Neural crest cell (in vitro differentiated cells): ENCODE measurements at places on chromosomes 2 and 18.
A peak's percentile ranks its signal among the peaks of the same experiment; 100 is the strongest.

DNA sequence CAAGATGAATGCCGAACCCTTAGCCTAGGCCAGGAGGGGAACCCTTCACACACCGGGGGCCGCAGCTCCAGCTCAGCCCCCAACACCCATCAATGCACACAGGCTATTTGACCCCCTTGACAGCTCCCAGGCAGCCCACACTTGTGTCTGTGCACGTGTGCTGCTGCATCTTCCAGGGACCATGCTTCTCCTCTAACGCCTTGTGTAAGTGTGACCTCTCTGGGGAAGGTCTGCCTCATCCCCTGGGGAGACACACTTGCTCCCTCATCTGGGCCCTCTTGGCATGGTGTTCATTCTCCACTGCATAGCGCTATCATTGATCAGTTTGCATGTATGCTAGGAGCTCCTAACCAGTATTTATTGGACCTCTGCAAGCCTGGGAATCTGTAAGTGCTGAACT lies 120.0 kb upstream of the FHL2 start:
- DNase-seq, result no peak

DNA sequence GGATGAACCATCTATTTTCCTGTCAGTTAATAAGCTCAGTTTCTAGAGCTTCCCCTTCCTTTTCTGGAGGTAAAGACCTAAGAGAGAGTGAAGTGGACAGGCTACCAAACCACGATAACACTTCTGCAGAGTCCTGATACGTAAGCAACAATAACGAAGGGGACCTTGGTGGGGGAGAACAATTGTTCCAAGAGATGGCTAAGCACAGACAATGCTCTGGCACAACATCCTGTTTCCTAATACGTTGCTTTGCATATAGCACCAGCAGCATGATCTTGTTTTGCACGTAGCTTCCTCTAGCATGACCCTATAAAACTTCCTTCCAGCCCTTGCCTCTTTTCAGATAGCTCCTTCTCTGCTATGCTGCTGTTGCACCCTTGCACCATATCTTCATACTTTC lies 247.3 kb downstream of the RAD51AP2 start:
- no peak for DNase-seq

GRCh38 chr2:142603759-142604158 lies 273.7 kb upstream of the KYNU start:
- DNase-seq, result no peak

GRCh38 chr2:151269798-151270568 lies 8.3 kb upstream of the RBM43 start:
- no peak for DNase-seq

DNA sequence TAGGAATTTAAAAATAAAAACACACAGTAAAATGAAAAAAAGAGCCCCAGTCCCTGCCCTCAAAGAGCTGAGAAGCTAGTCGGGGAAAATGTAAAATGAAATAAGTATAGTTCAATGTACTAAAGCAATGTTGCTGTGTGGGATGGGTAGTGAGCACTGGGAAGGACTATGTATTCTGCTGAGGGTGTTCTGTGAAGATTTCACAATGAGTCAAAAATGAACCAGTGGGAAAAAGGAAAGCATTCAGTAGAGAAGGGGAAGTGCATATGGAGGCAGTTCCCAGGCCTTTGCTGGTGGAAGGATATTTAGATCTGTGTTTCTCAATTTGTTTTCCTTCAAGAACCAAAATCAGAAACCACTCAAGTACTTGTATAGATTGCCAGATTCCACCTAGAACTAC lies 1094.7 kb upstream of the KLHL29 start:
- no peak for DNase-seq

DNA sequence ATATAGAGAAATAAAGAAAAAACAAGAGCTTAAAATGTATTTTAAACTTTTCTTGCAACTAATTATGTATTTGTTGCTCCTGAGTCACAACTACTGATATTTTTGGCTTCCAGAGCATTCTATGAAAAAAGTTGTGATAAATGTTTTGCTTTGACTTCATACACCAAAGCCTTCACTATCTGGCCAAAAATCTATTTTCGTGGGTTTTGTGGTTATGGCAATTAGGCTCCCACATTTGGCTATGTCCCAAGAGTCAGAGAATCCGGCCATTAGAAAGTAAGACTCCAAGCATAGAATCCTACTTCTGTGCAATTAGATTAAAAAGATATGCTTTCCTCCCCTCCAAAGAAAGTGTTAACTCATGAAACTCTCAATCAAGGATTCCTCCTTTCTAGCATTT lies 1456.1 kb upstream of the ACVR2A start:
- DNase-seq, result no peak

GRCh38 chr18:26405190-26405801 lies 143.1 kb downstream of the KCTD1 start:
- DNase-seq, result no peak

DNA sequence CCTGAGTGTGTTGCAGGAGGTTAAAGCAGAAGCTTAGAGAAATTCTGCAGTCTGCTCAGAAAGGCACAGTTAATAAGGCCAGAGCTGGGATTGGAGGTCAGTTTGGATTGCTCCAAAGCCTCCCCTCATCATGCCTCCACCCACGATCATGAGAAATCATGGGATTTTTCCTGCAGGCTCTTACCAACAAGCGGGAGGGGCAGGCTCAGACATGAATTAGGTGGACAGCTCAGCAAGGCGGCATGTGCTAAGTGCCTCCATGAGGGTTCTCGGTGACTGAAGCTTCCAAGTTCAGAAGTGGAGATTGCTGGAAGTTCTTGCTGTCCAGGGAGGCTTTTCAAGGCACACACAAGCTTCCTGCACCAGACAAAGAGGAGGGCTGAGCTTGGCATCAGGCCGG lies 163.8 kb downstream of the SETBP1 start:
- DNase-seq, result no peak

GRCh38 chr18:38368246-38368645 lies 802.6 kb upstream of the CELF4 start:
- DNase-seq, result no peak

DNA sequence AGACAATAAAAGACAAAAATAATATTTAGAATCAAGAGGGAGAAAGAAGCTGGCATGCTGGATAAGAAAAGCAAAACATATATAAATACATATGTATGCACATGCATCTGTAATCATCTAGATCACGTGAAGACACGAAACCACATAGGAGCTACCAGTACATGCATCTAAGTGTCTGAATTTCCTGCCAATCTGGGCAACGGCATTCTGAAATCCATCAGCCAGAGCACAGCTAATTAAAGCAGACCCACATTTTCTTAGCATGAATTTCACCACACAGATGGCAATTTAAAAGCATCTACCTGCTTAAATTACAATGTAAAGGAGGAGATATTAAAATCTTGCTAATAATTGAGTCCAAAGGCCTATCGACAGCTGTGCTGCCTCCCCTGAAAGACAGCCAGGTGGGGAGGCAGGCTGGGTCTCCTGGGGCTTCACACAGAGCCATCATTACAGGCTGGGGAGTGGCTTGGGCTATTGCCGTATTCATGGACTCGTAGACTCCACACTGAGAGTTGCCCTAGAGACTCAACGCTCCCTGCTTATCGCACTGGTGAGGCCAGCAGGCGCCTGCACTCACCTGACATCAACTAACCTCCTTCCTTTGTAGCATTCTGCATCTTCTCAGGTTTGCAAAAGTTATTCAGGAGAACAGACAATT lies 272.5 kb upstream of the PXDN start:
- no peak for DNase-seq

- DNase-seq, result no peak
Observed at GRCh38 chr2:172437419-172438341, 10.3 kb downstream of the ITGA6 start.

GRCh38 chr2:44533508-44533907 lies 171.8 kb downstream of the CAMKMT start:
- no peak for DNase-seq

- DNase-seq, result no peak
Observed at GRCh38 chr2:118250001-118250400, 161.7 kb downstream of the INSIG2 start.

DNA sequence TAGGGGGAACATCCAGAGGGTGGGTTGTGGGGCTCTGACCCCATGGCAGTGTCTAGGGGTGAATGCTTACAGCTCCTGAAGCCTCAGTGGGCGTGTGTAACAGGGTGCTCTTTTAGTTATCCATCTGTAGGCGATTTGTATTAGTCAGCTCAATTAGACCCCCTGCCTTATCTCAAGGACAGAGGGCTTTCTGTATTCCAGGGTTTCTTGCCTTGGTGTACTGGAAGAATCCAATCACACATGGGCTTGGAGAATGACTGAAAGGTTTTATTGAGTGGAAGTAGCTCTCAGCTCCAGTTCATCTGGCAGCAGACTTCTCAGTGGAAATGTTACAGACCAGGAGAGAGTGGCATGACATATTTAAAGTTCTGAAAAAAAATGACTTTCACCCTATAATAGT lies 334.0 kb upstream of the GCFC2 start:
- peak; percentile 2 for DNase-seq

DNA sequence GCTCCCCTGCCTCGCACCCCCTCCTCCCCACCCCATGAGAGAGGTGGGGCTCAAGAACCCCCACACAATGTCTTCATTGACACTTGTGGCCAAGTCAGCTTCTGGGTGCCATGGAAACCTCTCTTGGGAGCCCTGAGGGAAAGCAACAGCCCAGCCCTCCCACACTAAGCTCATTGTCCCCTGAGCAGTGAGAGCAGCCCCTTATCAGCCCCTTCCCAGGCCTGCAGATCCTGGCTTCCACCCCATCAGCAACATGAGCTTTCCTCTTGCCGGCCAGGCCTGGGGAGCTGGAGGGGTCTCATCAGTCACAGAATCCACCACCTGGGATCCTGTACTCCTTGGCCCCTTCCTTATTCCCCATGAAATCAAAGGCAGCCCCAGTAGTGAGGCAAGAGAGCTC lies 107.8 kb upstream of the ST3GAL5 start:
- DNase-seq, result peak; percentile 49

- no peak for DNase-seq
Observed at GRCh38 chr18:519019-519879, 18.7 kb upstream of the COLEC12 start.

GRCh38 chr2:16890081-16890480 lies 224.4 kb upstream of the CYRIA start:
- no peak for DNase-seq

DNA sequence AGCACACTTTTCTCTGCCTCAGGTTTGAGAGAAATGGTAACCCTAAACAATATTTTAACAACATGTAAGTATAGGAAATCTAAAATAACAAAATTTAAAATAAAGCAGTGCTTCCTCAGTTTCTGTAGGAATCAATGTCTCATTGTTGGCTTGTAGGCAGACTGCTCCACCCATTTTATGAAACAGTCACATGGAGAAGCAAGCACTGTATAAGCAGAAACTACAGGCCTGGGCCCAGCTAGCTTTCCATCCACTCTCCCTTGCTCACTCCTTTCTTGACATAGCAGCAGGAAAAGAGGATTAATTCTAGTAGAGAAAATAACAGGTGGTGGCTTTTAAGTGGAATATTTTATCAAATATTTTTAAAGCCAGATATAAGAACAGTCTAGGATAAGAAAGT lies 97.2 kb downstream of the PLEKHM3 start:
- no peak for DNase-seq

DNA sequence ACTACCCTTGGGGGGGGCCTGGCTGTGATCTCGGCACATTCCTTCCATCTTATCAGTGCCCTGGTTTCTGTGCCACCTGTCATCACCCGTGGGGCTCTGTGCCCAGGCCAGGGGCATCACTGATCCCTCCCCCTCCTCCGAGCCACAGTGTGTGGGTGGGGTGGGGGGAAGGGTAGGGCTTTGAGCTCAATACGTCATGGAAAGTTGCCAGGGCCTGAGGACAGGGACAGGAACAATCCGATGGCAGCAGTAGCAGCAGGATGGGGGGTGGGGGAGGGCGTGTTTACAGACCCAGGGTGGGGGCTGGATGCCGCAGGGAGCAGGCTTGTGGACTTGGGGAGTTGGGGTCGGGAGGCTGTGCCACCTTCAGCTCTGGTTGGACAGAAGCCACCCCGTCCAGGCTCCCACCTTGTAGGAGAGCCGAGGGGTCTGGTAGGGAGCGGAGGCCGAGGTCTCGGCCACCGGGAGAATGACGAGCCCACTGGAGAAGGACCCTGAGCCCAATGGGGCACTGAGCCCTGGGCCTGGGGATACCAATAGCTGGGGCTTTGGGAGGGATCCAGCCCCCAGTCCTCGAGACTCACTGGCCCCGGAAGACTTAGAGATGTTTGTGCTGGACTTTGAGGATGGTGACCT lies 3.5 kb downstream of the SLC4A3 start:
- no peak for DNase-seq

GRCh38 chr2:208366215-208367127 lies 40.1 kb upstream of the PTH2R start:
- DNase-seq, result no peak

GRCh38 chr2:22209545-22209944 lies 1085.8 kb downstream of the TDRD15 start:
- no peak for DNase-seq

DNA sequence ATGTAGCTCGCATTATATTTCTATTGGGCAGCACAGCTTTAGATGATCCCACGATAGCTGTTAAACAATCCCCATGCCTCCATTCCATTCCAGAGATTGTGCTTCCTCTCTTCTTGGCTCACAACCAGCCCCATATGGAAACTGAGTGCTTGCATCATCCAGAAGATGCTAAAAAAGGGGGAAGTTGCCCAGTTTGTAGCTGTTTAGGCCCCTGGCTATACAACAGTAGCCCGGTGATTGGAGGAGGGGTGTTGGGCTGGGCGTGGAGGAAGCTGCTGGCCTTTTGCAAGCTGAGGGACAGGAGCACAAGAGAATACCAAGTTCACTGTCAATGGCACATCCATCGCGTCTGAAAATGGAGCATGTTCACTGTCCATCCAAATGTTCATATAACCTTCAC lies 360.2 kb downstream of the ALK start:
- no peak for DNase-seq

DNA sequence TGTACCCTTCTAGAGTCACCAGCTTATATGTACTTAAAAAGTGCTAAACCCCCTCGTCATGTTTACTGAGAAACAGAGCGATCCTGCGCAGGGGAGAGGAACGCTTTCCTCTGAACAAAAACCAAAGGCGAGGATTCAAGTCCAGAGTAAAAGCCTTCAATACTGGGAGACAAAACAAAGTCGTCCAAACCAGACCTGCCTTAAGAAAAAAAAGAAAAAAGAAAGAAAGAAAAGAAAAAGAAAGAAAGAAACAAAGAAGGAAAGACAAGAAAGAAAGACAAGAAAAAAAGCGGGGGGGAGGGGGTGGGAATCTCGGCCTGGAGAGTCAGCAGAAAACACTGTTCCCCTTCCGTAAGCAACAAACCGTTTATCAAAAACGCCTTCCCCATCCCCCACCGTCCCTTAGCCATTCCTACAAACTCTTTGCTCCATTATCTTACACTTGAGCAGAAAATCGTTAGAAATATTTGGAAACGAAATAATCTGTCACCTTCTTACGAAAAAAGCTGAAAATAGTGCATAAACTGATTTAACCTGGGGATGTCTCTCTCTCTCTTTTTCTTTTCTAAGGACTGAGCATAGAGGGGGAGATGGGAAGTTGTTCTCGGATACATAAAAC lies 3.3 kb downstream of the PTGR3 start:
- no peak for DNase-seq

DNA sequence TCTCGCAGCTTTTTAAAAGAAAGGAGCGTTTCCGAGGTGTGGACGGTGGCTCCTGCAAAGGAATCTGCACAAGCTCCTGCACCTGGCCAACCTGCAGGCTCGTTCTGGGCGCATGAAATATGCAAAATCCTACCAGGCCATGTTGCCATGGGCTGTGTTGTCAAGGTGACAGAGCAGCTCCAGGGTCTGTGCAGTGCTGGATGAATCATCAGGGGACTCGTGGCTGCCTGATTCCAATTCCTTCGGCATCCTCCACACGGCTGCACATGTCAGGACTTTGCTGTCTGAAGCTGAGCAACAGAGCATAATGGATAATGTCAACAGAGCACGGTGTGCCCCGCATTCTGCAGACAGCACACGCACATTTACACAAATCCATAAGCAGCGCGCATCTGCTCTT lies 120.5 kb downstream of the EIPR1 start:
- no peak for DNase-seq
